ENCODE measurements at places on chromosomes 11 and 22.

GRCh38 chr11:104826772-104827171 lies 71.5 kb downstream of the CASP12 start:
- no peak for DNase-seq

- no peak for DNase-seq
These were observed 24.8 kb upstream of the POU2AF2 start for GRCh38 chr11:111220721-111221120.

DNA sequence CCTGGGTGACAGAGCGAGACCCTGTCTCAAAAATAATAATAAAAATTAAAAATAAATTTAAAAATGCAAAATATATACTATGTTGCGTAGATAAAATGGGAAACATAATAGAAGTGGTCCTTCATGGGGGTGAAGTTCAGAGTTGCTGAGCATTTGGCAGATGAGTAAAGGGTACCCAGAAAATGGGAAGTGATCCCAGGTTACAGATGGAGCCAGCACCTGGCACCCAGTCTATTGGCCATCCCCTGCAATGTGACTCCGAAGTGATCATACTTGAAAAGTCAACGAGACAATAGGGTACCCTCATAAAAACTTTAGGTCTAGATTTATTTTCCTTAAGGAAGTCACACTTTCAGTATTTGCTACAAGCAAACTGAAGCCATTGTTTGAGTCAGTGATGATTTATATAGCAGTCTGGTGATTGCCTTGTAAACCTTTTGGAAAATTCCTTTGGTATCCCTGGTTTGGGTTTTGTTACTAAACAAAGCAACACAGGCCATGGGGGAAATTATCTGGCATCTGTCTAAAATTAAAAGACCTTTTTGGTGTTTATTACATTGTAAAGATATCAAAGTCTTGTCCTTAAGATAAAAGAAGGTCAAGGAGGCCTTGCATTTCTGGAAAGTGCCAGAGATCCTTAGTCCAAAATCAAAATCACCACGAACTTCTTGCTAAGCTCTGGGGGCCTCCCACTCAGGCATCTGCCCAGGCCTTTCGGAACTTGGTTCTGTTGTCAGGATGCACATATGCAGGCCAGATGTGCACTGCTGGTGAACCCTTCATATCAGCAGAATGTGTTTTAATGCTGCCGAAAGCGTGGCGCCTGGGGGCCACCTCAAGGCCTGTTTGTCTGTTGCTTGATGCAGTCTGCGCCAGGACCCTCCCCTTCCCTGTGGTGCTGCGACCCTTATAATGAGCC lies 4.3 kb downstream of the SMARCB1 start:
- no peak for DNase-seq

DNA sequence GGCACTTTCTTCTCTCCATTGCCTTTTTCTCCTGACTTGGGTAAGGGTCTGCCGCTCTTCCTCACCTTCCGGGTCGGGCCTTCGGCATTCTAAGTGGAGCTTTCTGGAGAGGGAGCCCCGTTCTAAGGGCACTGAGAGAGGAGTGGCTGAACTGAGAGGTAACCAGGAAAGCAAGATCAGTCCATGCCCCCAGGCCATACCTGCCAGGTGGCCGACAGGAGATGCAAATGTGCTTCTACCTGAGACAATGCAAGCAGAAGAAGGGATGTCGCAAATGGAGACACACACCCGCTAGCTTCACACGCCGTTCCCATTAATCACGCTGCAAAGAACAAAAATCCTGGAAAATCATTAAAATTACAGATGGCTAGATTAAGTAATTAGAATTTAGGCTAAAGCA lies 156.4 kb upstream of the TBCEL start:
- no peak for DNase-seq

DNA sequence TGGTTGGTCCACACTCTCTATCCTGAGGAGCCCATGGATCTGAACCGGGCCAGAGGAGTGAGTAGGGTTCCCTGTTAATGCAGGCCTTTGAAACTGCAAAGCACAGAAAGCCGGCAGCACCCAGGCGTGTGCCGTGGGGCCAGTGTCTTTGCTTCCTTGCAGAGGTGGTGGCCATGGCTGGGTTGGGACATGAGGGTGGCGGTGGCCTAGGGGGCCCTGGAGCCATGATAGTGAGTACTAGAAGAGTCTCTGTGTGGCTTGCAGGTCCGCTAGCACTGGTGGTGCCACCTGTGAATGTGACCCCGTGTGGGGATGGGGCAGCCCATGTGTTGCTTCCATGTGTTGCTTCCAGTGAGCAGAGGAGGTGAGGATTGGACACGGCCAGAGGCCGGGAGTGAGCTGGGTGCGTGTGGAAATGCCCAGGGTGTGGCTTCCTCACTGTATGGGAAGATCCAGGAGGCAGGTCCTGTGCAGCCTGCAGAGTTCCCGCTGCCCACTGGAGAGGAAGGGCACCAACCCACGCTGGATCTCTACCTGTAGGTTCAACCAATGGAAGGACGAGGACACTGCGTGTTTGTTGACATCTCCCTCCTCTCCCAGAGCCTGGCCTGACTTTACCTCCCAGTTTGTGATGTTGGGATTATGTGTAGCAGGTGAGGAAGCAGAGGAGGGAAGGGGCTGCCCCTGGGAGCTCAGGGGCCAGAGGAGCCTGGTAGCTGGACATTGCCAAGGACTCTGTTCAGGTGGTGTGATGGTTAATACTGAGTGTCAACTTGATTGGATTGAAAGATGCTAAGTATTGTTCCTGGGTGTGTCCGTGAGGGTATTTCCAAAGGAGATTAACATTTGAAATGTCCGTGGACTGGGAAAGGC lies 796.6 kb downstream of the TBC1D22A start:
- no peak for DNase-seq

- no peak for DNase-seq
These were observed 15.2 kb downstream of the DDX17 start for GRCh38 chr22:38490915-38491314.

DNA sequence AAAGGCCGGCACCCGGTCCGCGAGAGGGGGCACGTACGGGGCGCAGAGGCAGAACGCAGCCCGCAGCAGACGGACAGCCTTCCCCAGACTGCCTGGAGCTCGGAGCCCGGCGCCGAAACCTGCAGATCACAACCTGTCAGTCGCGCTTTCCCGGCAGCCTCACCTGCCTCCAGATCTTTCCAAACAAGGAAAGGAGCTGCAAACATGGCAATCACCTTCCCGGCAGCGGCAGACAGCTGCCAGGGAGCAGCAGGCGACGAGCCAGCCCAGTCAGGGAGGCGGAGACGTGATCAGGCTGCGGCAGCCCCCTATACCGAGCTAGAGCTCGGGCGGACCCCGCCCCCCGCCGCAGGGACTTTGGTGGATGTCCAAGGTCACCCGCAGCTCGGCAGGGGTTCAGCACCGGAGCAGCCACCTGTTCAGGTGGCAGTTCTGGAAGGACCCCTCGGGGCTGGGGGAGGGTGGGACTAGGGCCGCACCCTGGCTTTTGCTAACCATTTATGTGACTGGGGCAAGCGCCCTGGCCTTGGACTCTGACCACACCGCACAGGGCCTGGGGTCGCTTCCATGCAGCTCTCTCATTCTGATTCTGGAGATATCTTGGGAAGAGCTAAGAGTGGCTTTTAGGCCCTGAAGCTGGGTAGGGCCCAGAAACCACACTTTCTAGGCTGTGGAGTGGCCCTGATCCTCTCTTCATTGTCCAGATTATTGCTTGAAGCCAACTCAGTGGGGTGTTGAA lies 143.8 kb downstream of the NECTIN1 start:
- peak; percentile 32 for DNase-seq

DNA sequence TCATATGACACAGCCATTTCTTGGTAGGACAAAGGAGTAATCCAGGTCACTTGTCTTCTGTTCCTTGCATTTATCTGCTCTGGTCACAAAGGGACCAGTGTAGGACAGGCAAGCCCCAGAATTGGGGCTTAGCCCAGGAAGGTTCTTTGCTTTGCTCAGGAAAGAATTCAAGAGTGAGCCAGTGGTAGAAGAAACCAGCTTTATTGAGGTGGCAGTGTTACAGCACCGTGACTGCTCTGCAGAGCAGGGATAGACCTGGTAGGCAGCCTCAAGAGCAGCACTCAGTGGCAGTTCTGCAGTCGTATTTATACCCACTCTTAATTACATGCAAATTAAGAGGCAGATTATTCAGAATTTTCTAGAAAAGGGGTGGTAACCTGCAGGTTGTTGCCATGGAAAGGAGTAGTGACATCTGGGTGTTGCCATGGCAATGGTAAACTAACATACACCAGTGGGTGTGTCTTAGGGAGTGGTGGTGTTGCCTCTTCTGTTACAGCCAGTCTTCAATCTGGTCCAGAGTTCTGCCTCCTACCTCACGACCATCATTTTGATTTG lies 84.9 kb upstream of the RAB1B start:
- DNase-seq = no peak

- peak; percentile 71 for DNase-seq
These were observed 18.7 kb upstream of the BDNF start for GRCh38 chr11:27718863-27719545.

GRCh38 chr11:125532668-125533067 lies 36.6 kb upstream of the FEZ1 start:
- no peak for DNase-seq

DNA sequence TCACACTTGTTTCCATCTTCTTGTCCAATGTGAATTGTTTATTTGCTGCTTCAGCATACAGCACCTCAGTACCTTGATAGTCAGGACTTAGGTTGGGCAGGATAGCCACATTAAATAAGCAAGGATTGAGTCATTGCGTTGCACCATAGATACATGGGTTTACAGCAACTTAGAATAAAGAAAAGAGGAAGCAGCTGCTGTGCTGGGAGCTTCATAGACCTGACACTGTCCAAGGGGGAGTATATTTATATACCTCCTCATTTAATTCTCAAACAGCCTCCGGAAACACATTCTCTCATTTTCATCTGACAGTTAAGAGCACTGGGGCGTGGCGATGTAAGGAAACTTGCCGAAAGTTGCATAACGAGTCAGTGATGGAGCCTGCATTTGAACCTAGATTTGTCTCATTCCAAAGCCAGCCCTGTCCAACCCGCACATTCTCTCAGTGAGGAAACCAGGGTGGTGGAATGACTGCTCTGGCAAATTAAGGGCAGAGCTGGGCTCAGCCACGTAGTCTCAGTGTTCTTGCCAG lies 42.2 kb downstream of the UBASH3B start:
- no peak for DNase-seq

- DNase-seq = no peak
These were observed 10.0 kb upstream of the MYRF start for GRCh38 chr11:61742391-61742790.

GRCh38 chr11:68337399-68337835 lies 25.0 kb downstream of the LRP5 start:
- no peak for DNase-seq

GRCh38 chr11:55707029-55707428 lies 45.0 kb downstream of the OR4C6 start:
- no peak for DNase-seq

- peak; percentile 72 for DNase-seq
These were observed 37.3 kb upstream of the CCDC134 start for GRCh38 chr22:41762980-41763779.

GRCh38 chr11:41665441-41666360 lies 206.2 kb upstream of the LRRC4C start:
- no peak for DNase-seq

GRCh38 chr22:36363349-36363981 lies 24.3 kb downstream of the MYH9 start:
- DNase-seq = no peak

- no peak for DNase-seq
These were observed 259.6 kb downstream of the NTM start for GRCh38 chr11:131629925-131630540.

GRCh38 chr22:29072979-29073617 lies at the start of gene KREMEN1:
Gene KREMEN1 (plus strand): TSS chr22:29073035. CDS start chr22:29073131, 96 bp downstream.
- no peak for DNase-seq

DNA sequence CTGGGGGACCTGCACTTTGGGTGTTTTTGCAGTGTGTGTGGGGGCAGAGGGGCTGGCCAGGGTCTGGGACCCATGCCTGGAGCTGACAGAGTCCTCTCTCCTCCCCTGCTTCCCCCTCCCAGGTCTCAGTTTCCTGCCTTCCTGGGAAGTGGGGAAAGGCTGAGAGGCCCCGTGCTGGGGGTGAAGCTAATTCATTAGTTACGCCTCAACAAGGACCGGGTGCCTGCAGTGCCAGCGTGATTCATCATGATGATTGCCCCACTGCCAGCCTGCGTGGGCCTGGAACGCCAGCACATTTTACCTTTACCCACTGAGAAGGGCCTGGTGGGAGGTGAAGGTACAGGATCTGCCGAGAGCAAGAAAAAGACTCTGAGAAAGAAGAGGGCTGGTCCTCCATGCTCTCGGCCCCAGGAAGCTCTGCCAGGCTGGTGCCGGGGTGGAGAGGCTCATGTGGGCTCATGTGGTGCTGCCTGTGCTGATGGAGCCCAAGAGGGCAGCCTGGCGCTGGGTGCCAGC lies 2.9 kb upstream of the LRRC10B start:
- no peak for DNase-seq

GRCh38 chr11:31884080-31884479 lies 73.0 kb upstream of the PAX6 start:
- no peak for DNase-seq

GRCh38 chr11:8792710-8793109 lies 110.1 kb downstream of the RPL27A start:
- DNase-seq = no peak

DNA sequence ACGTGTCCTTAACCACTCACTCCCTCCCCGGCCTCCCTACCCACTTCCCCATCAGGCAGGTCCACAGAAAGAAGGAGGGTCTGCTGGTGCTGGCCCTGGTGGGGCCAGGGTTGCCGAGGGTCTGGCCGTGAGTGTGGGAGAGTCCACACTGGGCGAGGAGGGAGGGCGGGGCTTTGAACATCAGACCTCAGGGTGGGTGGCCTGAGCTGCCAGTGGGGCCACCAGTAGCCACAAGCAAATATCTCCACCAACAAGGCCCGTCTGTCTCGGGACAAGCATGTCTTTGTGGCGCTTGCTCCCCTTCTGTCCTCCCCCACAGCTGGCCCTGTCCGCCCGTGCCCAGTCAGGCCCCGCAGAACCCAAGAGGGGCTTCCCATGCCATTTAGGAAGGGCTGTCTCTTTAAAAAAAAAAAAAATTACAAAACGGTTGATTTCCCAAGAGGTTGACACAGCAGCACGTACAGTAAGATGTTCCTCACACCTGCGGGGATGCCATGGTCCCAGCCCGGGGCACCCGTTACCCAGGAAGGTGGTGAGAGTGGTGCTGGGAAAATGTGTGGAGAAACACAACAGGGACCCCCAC lies 17.7 kb upstream of the TALDO1 start:
- no peak for DNase-seq

GRCh38 chr11:98944461-98944860 lies 76.3 kb upstream of the CNTN5 start:
- DNase-seq = no peak

- DNase-seq = no peak
These were observed 21.8 kb upstream of the PIK3C2A start for GRCh38 chr11:17229481-17230152.

All from NCI-H2081 (cell line).